CD4-positive, alpha-beta memory T cell (primary cell): ENCODE measurements at places on chromosomes 7 and 10.

GRCh38 chr10:73591935-73592699, 975 bp upstream of the USP54 start:
- DNase-seq = peak; percentile 12

GRCh38 chr7:44278451-44279161, 46.8 kb downstream of the CAMK2B start:
- no peak for DNase-seq

DNA sequence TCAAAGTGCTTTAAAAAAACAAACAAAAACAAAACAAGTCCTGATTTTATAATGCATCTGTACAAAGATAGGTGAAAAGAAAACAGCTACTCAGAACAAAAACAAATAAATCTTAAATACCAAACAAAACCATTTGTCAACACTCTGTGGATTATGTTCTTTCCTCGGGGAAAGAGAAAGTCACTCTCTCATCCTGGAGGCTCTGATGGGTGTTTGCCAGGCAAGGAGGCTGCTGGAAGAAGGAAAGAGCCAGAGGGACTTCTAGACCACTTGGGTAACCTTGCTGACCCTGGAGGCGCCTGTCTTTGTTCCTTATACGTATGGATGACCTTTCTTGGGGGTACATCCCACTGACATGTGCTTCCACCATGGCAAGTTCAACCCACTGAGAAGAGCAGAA, 92.8 kb downstream of the ZRANB1 start:
- no peak for DNase-seq

DNA sequence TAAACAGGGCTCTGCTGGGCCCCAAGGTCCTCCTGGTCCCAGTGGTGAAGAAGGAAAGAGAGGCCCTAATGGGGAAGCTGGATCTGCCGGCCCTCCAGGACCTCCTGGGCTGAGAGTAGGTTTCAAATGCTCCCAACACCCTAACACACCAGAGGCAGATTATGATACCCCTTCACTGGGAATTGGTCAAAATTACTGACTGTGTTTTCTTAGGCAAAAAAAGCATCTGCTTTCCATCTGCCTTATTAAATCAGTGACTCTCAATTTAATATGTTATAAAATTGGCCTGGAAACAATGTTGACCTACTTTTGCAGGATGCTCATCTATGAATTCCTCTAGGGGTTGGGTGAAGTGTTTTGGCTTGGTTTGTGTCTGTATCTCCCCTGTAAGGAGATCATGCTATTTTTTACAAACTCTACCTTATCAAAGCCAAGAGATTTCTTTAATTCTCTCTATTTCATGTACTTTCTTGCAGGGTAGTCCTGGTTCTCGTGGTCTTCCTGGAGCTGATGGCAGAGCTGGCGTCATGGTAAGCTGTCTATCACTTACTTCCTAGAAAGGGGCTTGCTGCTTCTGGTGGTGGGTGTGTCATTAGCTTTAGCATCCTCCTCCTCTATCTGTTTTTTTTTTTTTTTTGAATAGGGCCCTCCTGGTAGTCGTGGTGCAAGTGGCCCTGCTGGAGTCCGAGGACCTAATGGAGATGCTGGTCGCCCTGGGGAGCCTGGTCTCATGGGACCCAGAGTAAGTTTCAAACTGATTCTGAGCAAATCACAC, 15.9 kb downstream of the COL1A2 start:
- no peak for DNase-seq

DNA sequence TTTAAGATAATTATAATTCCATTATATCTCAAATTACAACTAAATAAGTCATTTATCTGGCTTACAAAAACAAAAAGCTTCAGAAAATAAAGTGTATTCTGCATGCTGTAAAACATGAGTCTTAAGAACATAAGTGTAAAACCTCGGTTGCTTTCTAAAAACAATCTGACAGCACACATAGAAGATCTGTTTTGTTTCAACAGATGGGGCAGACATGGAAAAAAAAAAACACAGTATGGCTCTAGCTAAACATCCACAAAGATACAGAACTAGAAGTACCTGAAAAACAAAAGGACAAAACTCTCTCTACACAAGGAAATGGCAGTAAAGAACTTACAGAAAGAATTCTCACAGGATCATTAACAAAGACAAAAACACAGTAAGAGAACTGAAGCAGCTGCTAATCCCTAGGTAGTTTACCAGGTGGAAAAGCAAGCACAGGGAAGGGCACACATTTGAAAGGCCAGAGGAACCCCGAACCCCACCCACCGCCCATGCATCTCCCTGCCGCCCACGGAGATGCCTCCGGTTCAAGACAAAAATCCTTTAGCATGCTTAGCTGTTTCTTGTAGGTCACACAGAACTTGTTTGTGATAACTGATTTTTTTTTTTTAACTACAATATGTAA, 42.5 kb downstream of the DLD start:
- DNase-seq = no peak

GRCh38 chr7:83452256-83452655, 196.7 kb downstream of the SEMA3E start:
- DNase-seq = no peak
